Effector memory CD8-positive, alpha-beta T cell (primary cell): ENCODE measurements at places on chromosomes 7 and 10.

DNA sequence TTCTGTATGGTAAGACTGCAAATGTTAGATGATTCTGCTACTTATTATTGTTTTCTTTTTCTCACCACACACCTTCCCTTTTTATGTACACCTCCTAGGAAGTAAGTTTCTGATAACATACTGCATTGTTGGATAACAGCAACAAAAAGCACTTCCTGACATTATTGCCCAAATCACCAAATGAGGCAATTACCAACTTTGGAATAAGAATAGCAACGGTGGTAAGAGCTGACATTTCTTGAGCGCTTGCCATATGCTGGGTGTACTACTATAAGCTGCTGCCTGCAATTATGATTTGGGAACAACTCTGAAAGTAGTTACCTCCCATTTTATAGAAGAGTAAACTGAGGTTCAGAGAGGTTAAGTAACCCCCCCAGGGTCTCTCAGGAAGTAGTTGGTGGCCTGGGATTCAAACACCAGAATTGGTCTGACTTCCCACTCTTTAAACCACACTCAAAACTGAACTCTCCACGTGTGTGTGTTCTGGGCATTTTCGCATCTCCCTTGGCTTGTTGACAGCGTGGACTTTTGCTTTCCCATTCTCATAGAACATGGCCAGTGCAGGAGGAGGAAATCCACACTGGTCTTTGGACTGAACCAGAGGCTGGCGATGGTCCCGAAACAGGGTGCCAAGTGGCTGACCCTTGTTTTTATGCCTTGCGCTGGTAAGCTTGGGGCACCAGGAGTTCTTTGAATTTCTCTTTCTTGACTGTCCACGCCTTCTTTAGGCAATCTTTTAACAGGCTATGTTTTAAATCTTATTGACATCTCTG, 71.4 kb downstream of the TCF7L2 start:
- no peaks in the 10 kb centered on the region for H3K36me3 ChIP-seq
- no peaks in the 10 kb centered on the region for H3K27me3 ChIP-seq
- no peak overlapping the region for H3K4me3 ChIP-seq
- peaks cover 8% of the 10 kb centered on the region for H3K4me1 ChIP-seq
- no peak overlapping the region for H3K27ac ChIP-seq

GRCh38 chr10:86242761-86243160, 123.8 kb downstream of the GRID1 start:
- no peaks in the 10 kb centered on the region for H3K4me1 ChIP-seq
- no peaks in the 10 kb centered on the region for H3K36me3 ChIP-seq
- H3K4me3 ChIP-seq, result no peak overlapping the region
- H3K27ac ChIP-seq, result peak overlapping the region; percentile 10
- DNase-seq, result no peak
- peaks cover 7% of the 10 kb centered on the region for H3K27me3 ChIP-seq

DNA sequence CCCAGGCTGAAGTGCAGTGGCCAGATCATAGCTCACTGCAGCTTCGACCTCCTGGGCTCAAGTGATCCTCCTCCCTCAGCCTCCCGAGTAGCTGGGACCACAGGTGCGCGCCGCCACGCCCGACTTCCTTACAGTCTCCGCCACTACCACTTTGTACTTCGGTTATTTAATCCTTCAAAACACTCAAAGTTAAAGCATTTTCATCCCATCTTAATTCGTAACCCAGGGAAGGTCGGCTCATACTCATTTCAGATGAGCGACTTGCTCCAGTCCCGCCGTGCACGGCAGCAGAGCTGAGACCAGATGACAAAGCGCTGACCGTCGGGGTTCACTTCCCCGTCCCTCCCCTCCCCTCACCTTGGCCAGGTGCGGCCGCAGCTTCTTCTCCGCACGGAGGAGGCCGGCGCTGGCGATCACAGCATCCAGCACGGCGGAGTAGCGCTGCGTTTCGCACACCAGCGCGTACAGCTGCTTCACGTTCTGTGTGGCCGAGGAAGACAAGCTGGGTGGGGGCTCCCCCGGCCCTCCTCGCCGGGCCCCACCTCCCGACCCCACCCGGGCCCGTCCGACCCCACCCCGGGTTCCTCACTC, 457 bp downstream of the NSUN5 start:
- peaks cover 40% of the 10 kb centered on the region for H3K36me3 ChIP-seq
- no peaks in the 10 kb centered on the region for H3K27me3 ChIP-seq
- H3K4me3 ChIP-seq, result peak overlapping the region; percentile 98
- H3K27ac ChIP-seq, result peak overlapping the region; percentile 96

DNA sequence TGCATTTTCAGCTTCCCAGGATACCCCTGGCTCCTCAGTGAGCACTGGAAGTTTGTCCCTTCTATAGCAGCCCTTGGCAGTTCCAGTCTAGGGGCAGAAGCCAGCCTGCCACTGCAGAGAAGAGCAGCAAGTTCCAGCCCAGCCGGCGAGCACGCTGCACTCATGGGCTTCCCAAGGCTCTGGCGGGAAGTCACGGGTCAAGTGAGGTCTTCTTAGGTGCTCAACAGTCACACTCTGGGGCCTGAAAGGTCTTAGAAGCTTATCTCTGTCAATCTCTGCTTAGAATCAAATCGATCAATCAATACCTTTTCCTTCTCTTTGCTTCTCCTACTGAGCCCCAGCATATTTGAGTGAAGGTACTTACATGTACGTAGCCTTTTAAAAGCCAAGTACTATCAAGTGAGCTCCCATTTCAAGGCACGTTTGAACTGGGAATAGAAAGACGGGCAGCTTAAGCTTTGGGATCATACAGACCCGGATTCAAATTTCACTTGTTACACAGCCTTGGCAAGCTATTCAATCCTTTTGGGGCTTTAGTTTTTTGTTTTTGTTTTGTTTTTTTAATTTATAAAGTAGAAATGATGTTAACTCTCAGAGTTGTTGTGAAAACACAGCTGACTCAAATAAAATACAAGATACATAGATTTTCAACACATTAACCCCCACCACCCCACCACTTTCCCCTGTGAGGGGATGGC, 152.6 kb upstream of the KLF14 start:
- H3K27me3 ChIP-seq, result no peaks in the 10 kb centered on the region
- H3K4me3 ChIP-seq, result no peak overlapping the region
- peaks cover 100% of the 10 kb centered on the region for H3K36me3 ChIP-seq
- DNase-seq, result no peak
- peak overlapping the region; percentile 83 for H3K27ac ChIP-seq

GRCh38 chr10:43120929-43121314, 17.3 kb upstream of the CSGALNACT2 start:
- peak overlapping the region; percentile 62 for H3K4me3 ChIP-seq
- H3K4me1 ChIP-seq, result peaks cover 24% of the 10 kb centered on the region
- no peaks in the 10 kb centered on the region for H3K36me3 ChIP-seq
- H3K27ac ChIP-seq, result peak overlapping the region; percentile 97
- peak; percentile 31 for DNase-seq

- no peak overlapping the region for H3K27ac ChIP-seq
- no peaks in the 10 kb centered on the region for H3K27me3 ChIP-seq
- H3K4me1 ChIP-seq, result peaks cover 17% of the 10 kb centered on the region
- peaks cover 17% of the 10 kb centered on the region for H3K36me3 ChIP-seq
Observed at GRCh38 chr7:77388055-77388641, 28.0 kb downstream of the GSAP start.

DNA sequence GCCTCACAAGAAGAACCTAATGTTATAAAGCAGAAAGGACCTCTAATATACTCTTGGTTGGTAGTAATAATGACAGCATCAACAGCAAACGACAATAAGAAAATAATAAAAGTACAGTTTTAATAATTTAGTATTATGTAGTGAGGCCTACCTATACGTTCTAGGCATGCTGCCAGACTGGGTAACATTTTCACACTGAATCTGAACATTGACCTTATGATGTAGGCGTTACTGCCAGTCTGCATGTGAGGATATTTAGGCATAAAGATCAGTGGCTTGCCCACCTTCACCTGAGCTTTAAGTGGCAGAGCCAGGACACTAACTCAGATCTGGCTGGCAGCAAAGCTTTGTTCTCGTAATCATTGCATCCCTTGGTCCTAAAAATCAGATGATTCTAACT, 2.5 kb downstream of the FGL2 start:
- H3K36me3 ChIP-seq, result peaks cover 3% of the 10 kb centered on the region
- H3K27ac ChIP-seq, result no peak overlapping the region
- H3K4me3 ChIP-seq, result peak overlapping the region; percentile 84
- no peaks in the 10 kb centered on the region for H3K27me3 ChIP-seq
- DNase-seq, result no peak

DNA sequence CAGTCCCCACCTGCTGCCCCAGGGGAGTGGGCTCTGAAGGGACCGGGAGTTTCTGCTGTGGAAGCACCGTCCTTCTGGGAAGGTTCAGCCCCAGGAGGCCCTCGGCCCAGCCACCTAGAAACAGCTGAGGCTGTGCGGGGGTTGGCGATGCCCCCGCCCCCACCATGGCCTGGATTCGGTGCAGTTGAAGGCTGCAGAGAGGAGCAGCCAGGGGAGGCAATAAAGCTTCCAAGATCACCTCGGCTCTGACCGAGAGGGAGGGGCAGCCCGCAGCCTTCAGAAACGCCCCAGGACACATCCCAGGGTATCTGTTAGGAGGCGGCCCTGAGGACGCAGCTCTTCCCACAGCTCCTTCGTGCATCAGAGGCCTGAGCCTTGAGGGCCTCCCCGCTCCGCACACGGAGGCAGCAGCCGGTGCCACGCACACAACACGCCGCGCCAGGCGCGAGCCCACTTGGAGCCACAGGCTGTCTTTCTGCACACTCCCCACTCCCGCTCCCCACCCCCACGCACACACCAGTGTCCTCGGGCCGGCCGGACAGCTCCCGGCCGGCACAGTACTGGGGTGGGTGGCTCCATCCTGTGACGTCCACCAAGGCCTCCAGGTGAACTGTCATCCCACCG, 1.6 kb downstream of the KNDC1 start:
- DNase-seq, result no peak
- H3K27me3 ChIP-seq, result peaks cover 30% of the 10 kb centered on the region
- H3K4me3 ChIP-seq, result peak overlapping the region; percentile 66
- H3K4me1 ChIP-seq, result peaks cover 8% of the 10 kb centered on the region

DNA sequence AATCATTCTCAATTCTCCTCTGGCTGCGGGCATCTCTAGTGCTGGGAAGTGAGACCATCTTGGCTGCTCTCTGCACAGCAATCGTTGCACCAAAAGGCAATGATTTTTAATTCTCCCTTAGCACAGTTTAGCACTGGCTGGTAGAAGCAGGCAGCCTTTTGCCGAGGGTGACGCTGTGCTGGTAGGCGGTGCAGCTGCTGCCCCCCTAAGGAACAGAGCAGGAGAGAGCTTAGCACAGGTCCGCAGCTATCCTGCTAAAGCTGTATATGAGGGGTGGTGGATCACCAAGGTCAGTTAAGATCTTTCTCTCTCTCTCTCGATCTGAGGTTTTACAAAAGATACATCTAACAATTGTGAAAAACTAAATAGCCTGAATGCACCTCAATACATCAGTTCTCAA, 390.1 kb downstream of the GATA3 start:
- no peaks in the 10 kb centered on the region for H3K36me3 ChIP-seq
- H3K27ac ChIP-seq, result no peak overlapping the region
- H3K4me3 ChIP-seq, result no peak overlapping the region
- peak; percentile 38 for DNase-seq

DNA sequence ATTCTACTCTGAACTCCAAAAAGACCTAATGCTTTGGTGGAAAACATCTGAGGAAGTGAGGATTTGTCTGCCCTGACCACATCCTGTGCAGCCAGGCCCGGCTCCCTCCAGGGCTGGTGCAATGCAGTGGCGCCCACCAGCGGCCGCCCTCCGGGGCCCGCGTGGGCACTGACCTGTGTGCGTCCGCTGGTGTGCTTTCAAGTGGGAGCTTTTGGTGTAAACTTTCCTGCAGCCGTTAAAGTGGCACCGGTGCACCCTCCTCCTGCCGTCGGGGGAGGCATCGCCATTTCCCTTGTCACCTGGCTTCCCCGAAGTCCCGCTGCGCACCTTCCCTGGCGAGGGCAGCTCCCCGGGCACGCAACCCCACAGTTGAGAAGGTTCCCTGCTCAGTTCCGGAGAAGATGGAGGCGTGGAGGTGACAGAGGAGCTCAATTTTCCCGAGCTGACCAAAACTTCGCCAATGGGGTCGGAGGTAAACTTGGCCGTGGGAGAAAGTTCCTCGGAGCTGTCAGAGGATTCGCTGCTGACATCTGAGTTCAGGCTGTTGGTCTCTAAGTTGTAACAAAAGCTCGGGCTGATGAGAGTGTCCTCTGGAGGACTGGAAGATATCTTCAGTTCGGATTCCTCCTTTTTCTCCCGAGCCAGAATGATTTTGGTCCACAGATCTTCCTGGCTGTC, 3.4 kb downstream of the KLF6 start:
- peak overlapping the region; percentile 98 for H3K4me3 ChIP-seq
- H3K27me3 ChIP-seq, result peaks cover 9% of the 10 kb centered on the region
- H3K36me3 ChIP-seq, result peaks cover 100% of the 10 kb centered on the region
- H3K4me1 ChIP-seq, result peaks cover 71% of the 10 kb centered on the region
- H3K27ac ChIP-seq, result peak overlapping the region; percentile 100

DNA sequence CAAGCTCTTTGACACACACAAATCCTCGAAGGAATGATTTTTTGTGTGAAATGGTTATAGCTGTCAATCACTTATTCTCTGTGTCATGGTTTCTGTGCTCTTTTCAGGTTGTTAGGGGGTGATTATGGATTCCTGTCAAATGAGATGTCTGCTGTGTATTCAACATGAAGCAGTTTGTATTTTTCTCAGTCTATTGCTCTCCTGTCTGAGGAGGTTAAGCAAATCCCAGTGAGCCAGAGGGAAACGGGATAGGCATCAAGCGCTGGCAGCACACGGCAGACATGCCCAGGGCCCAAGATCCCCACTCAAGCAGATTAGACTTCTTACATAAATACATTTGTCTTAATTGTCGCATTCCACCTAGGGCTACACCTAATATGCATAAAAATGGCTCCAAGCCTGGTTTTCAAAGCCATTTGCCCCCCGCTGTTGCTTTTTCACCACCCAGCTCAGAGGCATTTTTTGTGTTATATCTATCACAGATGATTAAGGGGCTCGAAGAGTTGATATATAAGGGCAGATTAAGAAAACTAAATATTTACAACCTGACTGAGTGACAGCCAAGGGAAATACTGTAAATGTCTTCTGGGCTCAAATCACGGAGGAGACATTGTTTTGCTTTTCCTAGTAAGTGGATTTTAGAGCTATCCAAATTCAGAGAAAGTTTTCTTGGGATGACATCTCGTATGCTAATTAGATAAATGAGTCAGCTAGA, 192.7 kb upstream of the LRGUK start:
- DNase-seq, result no peak
- no peaks in the 10 kb centered on the region for H3K4me1 ChIP-seq
- no peak overlapping the region for H3K4me3 ChIP-seq
- no peaks in the 10 kb centered on the region for H3K36me3 ChIP-seq
- no peaks in the 10 kb centered on the region for H3K27me3 ChIP-seq

GRCh38 chr7:65820287-65820950, 52.5 kb upstream of the VKORC1L1 start:
- DNase-seq, result no peak
- H3K4me1 ChIP-seq, result no peaks in the 10 kb centered on the region
- no peak overlapping the region for H3K27ac ChIP-seq
- no peak overlapping the region for H3K4me3 ChIP-seq

- peak overlapping the region; percentile 72 for H3K4me3 ChIP-seq
- peak overlapping the region; percentile 98 for H3K27ac ChIP-seq
- peaks cover 78% of the 10 kb centered on the region for H3K4me1 ChIP-seq
- DNase-seq, result no peak
Observed at GRCh38 chr7:130945411-130945811, 211.4 kb upstream of the KLF14 start.
